ENCODE measurements at places on chromosomes 13 and 19.
A peak's percentile ranks its signal among the peaks of the same experiment; 100 is the strongest.

DNA sequence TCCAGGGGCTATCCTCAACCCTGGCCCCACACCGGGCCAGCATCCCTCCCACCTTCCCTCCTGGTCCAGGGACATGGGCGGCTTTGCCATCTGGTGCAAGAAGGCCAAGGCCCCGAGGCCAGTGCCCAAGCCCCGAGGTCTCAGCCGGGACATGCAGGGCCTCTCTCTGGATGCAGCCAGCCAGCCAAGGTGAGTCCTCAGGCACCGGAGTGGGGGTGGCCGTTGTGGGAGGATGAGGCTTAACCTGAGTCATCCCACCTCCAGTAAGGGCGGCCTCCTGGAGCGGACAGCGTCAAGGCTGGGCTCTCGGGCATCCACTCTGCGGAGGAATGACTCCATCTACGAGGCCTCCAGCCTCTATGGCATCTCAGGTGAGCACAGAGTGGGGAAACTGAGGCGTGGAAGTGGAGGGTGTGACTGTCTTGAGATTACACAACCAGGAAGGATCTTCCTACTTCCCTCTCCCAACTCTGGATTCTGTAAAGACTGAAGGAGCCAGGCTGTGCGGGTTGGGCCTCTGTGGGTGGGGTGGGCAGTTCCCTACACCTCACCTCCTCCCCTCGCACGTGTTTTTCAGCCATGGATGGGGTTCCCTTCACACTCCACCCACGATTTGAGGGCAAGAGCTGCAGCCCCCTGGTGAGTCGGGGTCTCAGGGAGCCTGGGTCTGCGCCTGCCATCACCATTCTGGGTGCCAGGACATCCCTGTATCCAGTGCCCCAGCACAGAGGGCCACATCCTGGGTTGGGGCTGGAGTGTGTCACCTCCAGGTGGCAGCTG is 3.8 kb downstream of the MVB12A start:
- no peak for DNase-seq

GRCh38 chr19:1584500-1585242 is 8.0 kb downstream of the MBD3 start:
- DNase-seq: no peak

DNA sequence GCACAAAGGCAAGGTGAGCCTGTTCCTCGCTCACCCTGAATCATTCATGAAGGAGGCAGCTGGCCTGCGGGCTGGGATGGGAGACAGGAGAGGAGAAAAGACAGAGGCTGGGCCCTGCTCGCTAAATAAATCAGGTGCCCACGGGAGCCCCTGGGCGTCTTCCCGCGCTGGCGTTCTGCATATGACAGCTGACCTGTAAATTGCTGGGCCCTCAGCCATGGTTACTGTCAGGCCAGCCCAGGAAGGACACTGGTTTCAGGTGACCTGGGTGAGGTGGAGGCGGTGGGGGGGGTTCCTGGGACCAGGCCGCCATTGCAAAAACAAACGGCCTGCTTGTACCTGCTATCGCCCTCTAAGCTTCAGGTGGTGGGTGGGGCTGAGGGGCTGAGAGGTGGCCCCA is 3.4 kb upstream of the PTBP1 start:
- DNase-seq: no peak

- DNase-seq: peak; percentile 39
These were observed 9.6 kb upstream of the TIMM44 start for GRCh38 chr19:7953060-7953459.

DNA sequence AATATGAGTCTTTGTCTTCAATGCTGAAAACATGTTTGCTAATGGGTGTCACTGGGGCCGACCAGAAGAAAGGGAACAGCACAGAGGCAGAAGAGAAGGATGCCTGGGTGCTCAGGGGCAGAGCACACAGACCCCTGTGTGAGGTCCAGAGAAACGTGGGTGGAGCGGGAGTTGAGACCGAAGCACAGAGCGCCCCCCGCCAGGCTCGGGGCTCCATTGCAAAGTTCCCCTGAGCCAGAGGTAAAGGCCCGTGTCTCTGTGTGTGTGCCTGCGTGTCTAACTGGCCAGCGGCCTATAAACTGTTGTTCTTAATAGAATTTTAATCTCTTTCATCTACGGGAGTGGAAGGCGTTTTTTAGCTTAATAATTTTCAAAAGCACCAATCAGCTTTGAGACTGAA is 343.1 kb downstream of the TEX29 start:
- DNase-seq: no peak

- peak; percentile 34 for DNase-seq
These were observed 34.4 kb upstream of the MIR17HG start for GRCh38 chr13:91313103-91313502.

DNA sequence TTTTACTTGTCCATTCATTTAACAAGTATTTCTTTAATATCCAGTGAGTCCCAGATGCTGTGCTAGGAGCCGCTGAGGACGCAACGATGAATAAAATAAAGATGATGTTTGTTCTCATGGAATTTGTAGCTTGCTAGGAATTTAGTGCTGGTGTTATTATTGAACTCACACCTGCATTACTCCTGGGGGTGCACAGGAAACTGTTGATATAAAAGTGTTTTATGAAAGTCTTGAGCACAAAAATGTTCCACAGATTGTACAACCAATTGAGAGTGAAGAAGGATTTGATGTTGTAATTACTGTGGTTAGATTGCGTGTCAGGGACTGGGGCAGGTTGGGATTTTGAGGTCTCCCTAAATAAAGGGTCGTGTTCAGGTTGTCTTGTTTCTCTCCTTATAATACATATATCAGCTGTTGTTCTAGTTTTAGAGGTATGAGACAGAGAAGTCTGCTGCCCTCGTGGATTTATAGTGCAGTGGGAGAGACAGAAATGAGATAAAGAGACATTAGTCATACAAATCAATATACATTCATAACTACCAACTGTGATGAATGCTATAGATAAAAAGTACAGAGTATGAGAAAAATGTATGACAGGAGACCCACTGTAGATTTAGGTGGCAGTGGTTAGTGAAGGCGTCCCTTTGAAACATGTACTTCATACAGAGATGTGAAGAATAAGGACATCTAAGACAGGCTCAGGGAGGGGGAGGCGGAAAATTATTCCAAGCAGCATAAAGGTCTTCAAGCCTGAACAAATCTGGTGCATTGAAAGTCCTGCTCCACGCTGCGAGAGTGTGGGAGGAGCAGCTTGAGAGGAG is 11.3 kb downstream of the CACNG6 start:
- DNase-seq: no peak

GRCh38 chr13:83281654-83282053 is 600.6 kb downstream of the SLITRK1 start:
- DNase-seq: no peak

DNA sequence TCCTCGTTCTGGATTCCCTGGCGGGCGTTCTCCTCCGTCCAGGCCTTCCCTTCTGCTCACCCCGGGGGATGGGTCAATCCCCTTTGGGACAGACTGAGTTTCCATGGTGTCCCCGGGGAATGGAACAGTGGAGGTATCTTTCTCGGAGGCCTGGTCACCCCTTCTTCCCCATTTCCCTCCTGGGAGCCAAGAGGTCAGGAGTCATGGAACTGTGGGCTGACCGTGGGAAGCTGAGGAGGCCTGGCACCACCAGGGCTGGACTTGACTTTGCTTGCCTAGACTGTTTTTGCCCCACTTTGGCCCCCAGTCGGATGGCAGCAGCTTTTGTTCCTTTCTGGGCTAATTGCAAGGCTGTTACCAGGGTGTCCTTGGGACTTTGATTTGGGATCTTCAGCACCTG is 2.0 kb downstream of the NACC1 start:
- no peak for DNase-seq

- DNase-seq: peak; percentile 11
These were observed 123.1 kb downstream of the CDK8 start for GRCh38 chr13:26377038-26377437.

- no peak for DNase-seq
These were observed 11.2 kb upstream of the F7 start for GRCh38 chr13:113094410-113094800.

- DNase-seq: no peak
These were observed 52.3 kb downstream of the PTPRS start for GRCh38 chr19:5288347-5288739.

- DNase-seq: no peak
These were observed 12.9 kb upstream of the GARIN5A start for GRCh38 chr19:50489461-50490011.

DNA sequence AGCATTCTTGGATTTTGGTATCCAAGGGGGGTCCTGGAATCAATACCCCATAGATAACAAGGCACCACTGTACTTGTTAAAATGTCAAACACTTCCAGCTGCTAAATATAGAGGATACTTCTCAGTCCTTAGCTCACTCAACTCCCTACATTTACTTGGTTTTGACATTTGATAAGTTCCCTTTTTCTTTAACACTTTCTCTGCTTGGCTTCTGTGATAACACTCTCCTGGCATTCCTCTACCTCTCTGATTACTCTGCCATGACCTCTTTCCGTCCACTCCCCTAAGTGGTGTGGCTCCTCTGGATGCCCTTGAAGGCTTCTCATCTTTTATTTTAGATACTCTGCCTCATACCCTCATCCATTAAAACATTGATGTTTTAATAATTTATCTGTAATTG is 65.2 kb downstream of the MICU2 start:
- no peak for DNase-seq

GRCh38 chr19:7833225-7834099 is 3.4 kb downstream of the EVI5L start:
- DNase-seq: peak; percentile 33

DNA sequence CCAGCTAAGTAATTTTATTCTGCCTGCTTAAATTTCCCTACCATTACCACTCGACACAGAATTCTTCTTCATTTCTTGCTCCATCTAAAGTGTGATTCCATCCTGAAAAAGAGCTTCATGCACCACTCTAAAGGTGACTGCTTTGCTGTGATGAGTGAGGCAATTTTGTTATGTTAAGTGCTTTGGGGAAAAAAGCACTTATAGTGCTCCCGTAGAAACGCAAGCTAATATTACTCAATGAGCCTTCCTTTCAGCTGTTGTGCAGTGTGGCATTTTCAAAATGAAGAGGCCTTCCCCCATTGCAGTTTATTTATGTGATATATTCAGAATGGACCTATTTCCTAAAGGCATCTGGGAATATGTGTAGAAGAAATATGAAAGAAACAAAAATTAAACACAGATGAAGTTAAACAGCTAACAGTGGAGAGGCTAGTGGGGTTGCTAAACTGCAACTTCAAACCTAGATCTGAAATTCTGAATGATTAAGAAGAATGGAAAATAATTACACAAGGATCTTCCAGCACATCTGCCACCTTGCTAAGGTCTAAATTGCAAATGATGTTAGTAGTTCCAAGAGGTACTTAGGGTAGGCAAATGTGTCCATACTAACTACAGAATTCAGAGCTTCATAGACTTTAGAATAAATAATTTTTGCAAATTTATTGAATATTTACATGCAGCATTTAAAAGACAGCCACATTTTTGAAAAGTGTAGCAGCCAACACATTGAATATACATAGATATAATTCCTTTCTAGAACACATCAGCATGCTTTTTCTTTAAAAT is 211.7 kb downstream of the DCT start:
- DNase-seq: no peak

- no peak for DNase-seq
These were observed 51.7 kb downstream of the DGKH start for GRCh38 chr13:42099962-42100675.

DNA sequence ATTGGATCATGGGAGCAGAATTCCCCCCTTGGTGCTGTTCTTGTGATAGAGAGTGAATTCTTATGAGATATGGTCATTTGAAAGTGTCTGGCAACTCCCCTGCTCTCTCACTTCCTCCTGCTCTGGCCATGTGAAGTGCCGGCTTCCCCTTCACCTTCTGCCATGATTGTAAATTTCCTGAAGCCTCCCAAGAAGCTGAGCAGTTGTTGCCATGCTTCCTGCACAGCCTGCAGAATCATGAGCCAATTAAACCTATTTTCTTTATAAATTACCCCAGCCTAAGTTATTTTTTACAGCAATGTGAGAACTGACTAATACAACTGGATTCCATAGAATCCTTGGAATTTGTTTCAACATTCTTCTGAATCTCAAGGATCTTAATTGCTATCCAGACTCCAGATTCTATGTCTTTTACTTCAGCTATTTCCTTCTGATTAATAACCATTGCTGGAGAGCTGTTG is 328.1 kb downstream of the SLITRK5 start:
- DNase-seq: peak; percentile 82

DNA sequence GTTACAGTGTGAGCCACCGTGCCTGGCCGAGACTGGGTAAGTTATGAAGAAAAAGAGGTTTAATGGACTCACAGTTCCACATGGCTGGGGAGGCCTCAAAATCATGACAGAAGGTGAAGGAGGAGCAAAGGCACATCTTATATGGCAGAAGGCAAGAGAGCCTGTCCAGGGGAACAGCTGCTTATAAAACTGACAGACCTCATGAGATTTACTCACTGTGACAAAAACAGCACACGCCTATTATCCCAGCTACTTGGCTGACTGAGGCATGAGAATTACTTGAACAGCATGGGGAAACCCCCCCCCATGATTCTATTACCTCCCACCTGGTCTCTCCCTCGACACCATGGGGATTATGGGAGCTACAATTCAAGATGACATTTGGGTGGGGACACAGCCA is 23.4 kb upstream of the ZNF561 start:
- DNase-seq: no peak
